ENCODE measurements at places on chromosomes 4 and X.

GRCh38 chrX:16897445-16897844, 27.3 kb upstream of the RBBP7 start:
- DNase-seq = no peak

DNA sequence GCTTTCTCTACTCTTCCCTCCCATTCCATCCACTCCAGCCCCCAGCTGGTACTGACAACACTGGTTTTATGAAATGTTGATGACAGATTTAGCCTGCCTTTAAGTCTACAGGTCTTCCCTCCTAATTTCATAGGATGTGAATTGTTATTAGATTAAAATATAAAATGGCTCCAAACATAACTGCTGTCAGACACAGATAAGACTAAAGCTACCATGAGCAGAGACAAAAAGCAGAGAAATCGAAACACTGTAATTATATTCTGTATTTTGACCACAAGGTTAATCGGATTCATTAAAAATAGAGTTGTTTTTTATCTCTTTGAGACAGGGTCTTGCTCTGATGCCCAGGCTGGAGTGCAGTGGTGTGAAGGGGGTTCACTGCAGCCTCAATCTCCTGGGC, 28.3 kb downstream of the SEC24D start:
- no peak for DNase-seq

- no peak for DNase-seq
Observed at GRCh38 chr4:40731792-40732245, 17.9 kb upstream of the NSUN7 start.

GRCh38 chrX:670645-671044, 40.1 kb downstream of the SHOX start:
- no peak for DNase-seq

DNA sequence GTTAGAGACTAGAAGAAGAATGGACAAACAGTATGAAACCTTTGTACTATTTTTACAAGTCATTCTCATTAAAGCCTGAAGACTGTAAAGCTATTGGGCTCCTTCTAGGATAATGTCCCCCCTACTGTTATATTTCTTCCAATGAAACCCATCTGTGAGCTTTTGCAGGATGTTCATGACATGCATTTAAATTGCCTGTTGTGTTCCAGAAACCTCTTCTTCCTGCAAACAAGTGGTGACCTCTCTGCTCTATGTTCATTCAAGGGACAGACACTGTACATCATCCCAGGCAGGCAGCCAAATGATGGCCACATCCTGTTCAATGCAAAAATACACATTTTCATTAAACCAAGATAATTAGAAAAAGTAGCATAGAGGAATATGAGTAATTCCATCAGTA, 128.0 kb downstream of the C4orf33 start:
- DNase-seq = no peak

DNA sequence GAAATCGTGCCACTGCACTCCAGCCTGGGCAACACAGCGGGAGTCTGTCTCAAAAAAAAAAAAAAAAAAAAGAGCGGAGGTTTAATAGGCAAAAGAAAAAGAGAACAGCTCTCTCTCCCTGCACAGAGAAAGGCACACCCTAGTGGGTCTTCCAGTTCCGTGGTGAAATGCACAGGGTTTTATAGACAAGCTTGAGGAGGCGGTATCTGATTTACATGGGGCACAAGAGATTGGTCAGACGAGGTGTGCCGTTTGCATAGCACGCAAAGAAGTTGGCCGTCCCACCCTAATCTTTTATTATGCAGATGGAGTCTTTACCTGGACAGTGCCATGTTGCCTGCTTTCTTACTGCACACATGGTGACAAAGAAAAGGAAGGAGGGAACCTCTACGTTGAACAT, 33.5 kb upstream of the REST start:
- no peak for DNase-seq

- DNase-seq = peak; percentile 36
Observed at GRCh38 chrX:111445485-111445884, 33.5 kb upstream of the DCX start.

GRCh38 chrX:103687696-103688201, 1.2 kb upstream of the MORF4L2 start:
- peak; percentile 58 for DNase-seq

GRCh38 chr4:168503652-168504362, 7.0 kb downstream of the PALLD start:
- no peak for DNase-seq

DNA sequence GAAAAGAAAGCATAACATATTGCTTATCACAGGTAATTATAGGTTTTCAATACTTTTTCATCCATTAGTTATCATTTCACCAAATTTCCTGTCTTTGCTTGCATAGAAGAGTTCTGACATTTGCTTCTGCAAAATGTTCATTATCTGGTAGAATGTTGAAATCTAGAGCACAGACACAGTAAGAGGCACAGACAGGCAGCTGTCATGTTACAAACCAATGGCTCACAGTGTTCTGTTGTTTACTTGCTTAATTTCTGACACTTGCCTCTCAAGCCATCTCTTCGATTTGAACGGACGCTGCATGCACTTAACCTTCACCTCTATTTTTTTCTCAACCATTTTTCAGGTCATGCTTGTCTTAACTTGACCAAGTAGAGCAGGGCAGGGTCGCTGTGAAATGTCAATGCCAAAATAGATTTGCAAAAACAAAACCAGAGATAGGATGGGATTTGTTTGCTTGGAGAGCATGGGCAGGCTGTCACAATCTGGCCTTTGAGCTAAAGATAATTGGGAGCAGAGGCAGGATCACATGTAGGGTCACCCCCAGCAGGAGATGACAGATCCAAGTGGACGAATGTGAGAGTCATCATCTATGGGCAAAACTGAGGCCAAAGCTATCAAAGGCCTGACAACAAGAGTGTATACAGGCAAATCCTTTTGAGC, 292.3 kb downstream of the SMARCA1 start:
- DNase-seq = no peak

- no peak for DNase-seq
Observed at GRCh38 chr4:69684804-69685203, 31.8 kb upstream of the UGT2A1 start.

GRCh38 chr4:5781691-5782090, 70.7 kb downstream of the EVC start:
- no peak for DNase-seq

DNA sequence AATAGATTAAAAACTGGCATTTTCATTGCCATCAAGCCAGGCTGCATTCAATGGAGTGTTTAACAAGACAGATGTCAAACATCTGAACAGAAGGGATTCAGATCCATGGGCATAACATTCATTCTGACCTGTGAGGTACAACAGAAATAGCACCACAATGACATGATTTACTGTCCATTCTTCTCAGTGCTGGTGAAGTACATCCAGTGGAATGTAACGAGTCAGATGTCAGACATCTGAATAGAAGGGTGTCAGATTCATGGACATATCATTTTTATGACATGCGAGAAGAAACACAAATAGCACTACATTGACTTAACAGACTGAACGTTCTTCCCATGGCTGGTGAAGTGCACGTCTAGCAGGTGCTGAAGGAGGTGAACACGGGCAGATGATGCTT, 186.4 kb downstream of the PPP4R3C start:
- no peak for DNase-seq

GRCh38 chr4:73244945-73245601, 13.5 kb downstream of the ANKRD17 start:
- no peak for DNase-seq

DNA sequence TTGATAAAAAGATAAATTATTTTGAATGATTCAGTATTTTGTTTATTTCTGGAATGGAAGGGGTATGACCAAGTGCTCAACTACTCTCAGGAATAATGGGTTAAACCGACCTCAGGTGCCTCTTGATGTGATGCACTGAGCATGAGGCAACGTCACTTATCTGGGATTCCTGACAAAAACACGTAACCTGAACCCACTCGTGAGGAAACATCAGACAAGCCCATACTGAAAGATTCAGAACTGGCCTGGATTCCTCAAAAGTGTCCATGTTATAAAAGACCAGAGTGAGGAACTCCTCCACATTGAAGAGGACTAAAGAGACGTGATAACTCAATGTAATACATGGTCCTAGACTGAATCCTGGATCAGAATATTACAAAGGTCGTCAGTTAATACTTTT, 144.0 kb downstream of the FNIP2 start:
- no peak for DNase-seq

GRCh38 chr4:171538601-171539100, 274.6 kb upstream of the GALNTL6 start:
- no peak for DNase-seq

- no peak for DNase-seq
Observed at GRCh38 chr4:26893491-26893890, 32.9 kb downstream of the STIM2 start.

DNA sequence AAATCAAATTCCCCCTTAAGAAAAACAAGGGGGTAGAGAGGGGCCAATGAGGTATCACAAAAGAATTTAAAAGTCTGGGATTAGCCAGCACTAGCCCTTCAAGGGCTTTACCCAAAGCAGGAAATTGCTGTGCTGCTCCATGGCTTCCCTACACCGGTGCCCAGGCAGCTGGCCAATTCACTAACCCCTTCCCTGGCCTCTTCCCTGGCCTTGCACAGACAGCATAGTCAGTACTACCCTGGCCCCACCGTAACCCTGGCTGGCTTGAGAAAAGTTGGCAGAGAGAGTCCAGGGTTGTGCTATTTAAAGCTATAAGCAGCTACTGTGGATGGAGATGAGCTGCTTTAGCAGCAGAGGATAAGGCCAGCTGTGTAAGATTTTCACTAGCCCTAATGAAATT, 43.1 kb downstream of the ADAMTS3 start:
- no peak for DNase-seq

DNA sequence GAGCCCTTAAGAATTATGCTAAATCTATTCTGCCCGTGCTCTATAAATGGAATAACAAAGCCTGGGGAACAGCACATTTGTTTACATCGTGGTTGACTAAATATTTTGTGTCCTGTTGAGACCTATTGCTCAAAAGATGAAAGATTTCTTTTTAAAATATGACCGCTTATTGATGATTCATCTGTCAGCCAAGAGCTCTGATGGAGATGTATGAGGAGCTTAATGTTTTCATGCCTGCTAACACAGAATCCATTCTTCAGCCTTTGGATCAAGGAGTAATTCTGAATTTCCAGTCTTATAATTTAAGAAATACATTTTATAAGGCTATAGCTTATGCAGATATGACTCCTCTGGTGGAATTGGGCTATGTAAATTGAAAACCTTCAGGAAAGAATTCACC, 271.3 kb upstream of the FAT4 start:
- no peak for DNase-seq

- DNase-seq = no peak
Observed at GRCh38 chrX:30920271-30920670, 31.2 kb upstream of the TAB3 start.

DNA sequence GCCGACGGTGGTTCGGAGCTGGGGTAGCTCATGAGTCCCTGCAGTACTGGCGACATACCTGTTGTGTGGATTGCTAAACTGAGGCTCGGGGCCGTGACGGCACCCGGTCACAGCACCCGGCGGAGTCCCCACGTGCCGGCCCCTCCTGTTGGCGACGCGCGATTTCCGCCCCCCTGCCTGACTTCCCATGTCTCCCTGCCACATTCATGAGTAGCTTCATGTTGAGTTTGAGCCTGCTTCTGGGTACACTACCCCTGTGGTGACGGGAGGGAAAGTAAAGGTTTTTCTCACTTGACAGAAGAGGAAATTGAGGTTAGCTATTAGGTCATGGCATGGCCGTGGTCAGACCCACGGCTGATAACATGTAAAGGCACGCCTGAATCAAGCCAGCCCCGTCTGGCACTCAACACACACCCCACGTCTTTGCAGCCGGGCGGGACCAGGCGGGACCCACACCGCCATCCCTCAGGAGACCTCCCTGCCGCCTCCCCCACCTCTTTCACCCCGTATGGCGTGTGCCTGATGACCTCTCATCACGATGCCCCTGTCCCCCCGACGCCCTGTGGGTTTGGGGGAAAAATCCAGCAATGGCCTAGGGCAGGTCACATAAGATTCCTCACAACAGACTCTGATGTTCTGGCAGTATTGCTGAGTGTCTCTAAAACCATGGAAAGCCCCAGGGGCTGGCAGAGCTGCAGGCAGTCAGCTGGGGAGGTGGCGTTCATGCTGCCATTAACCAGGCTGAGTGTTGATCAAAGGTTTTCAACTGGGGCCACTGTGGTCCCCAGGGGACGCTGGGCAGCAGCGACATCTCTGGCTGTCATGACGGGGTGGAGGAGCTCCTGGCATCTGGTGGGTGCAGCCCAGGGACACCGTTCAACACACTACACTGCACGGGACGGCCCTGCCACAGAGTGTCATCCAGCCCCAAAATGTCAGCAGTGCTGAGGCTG, 29.2 kb downstream of the P2RY8 start:
- no peak for DNase-seq

GRCh38 chr4:122334828-122335227, 44.0 kb upstream of the ADAD1 start:
- no peak for DNase-seq

DNA sequence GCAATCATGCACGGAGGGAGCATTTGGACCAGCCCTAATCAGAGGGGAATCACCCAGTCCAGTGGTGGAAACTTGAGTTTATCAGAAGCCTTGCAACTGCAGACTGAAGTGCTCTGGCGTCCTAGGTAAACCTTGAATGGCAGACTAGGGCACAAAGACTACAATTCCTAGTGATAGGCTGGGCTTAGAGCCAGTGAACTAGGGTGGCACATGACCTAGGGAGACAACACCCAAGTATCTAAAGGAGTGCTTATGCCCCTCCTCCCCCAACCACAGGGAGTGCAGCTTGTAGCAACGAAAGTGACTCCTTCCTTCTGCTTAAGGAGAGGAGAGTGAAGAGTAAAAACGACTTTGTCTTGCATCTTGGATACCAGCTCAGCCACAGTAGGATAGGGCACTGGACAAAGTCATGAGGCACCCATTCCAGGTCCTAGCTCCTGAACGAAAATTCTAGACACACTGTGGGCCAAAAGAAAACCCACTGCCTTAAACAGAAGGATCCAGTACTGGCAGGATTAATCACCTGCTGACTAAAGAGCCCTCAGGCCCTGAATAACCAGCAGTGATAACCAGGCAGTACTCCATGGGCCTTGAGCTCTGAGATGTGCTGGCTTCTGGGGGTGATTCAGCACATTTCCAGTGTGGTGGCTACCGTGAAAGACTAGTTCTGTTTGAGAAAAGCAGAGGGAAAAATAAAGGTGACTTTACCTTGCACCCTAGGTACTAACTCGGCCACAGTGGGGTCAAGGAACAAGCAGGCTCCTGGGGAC, 58.7 kb upstream of the STARD8 start:
- DNase-seq = no peak

- DNase-seq = no peak
Observed at GRCh38 chr4:40586034-40586433, 43.6 kb downstream of the RBM47 start.

DNA sequence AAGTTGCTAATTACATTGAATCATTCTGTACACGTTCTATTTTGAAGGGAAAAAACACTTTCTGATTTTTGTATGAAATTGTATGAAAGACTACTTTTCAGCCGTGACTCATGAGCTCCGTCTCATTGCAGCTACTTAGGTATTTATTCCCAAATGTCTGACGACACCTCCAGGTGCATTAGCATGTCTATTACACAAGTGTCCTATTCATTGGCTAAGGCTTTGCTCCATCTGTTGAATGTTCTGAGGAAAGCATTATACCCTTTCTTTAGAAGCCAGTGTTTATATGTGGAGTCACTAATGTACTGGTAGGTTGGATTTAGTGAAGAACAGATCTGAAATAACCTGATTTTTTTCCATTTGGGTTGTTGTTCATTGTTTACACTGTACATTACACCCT, 51.8 kb downstream of the MAP7D3 start:
- no peak for DNase-seq

- no peak for DNase-seq
Observed at GRCh38 chr4:38670939-38671591, 7.1 kb downstream of the KLF3 start.

- DNase-seq = no peak
Observed at GRCh38 chrX:97995834-97996233, 1112.1 kb downstream of the RPA4 start.

- DNase-seq = peak; percentile 1
Observed at GRCh38 chr4:163484906-163485305, 9.6 kb upstream of the TMA16 start.
